ENCODE measurements at places on chromosomes 1 and 21.

DNA sequence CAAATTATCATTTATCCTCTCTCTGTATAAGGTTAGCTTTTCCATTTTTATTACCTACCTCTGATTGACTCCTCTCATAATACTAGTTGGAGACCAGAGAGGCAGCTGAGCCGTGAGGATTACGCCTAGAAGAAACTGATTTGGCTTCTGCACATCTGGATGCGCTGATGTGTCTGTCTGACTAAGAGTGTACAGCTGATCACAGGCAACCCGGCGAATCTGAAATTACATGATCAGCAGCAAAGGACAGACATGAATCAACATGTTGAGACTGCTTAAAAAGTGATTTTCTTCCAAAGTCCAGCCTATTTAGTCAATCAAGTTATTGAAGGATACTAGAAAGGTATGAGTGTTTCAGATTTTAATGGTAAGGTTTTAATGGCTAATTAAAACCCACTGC, 81.2 kb downstream of the PCSK9 start:
- no peak for DNase-seq

- no peak for DNase-seq
These were observed 217.9 kb upstream of the NRIP1 start for GRCh38 chr21:15282665-15283064.

GRCh38 chr1:77281491-77282186, at the start of gene AK5:
TSS of gene AK5 (plus strand) at chr1:77282019. CDS start at chr1:77282314, 295 bp downstream.
- DNase-seq, result peak; percentile 42

DNA sequence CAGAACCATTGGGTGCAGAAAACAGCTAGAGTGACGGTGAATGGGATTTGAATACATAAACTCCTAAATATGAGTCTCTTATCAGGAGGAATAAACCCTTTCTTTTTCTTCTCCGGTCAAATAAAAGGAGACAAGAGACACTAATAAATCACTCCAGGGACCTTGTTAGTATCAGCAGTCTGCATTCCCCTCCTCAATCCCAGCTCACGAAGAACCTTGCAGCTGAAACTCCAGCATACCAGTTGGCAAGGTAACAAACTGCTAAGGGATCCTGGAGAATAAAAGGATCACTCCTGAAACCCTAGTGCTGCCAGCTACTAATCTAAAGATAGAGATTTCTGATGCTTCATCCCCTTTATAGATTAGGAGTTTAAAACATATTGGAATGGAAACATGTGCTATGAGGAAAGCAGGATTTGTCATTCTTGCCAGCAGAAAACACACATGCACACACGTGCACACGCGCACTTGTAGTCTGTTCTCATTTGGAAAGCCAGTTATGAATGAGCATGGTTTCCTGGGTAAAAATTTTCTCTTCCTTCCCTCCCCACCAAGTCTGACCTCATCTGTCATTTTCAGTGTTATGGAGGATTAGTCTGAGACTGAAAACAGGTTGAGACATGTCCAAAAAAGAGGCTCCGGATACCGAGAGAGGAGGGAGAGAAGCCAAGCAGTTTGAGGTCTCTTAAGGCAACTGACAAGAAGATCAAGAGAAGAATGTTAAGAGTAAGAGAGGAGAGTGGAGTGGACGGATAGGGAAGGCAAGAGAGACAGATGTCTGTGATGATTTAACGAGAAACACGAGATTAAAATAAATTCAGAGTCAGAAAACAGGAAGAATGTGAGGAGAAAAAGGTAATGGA, 10.9 kb downstream of the IER5 start:
- DNase-seq, result no peak

GRCh38 chr1:113975211-113975895, 3.9 kb upstream of the OLFML3 start:
- DNase-seq, result no peak

- DNase-seq, result peak; percentile 37
These were observed 93.0 kb upstream of the TTC34 start for GRCh38 chr1:2894381-2895041.

GRCh38 chr21:46254208-46254975, 25.8 kb upstream of the LSS start:
- no peak for DNase-seq

DNA sequence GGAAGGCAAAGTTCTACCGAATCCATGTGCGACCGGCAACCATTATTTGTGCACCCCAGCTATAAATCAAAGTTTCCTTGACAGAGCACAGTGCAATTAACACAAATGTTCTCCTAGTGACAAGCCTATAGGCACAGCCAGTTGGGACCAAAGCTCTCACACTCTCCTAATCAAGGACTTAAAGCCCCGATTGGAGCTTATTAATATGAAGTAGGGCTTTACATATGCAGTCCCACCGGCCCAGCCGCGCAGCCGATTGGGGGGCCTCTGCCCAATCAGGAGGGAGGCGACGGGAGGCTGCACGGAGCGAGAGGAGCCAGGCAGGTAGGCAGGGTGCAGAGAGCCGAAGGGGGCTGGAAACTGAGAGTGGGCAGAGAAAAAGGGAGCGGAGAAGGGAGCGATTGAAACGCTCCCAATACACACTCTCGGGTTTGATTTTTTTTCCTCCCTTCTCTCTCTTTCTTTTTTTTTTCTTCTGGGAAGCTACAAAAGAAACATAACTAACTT, at the start of gene ESRRG:
ESRRG (minus strand) TSS at position 156 of the 507 bp plus-strand sequence; CDS start at position 26, 130 bp downstream.
- no peak for DNase-seq

DNA sequence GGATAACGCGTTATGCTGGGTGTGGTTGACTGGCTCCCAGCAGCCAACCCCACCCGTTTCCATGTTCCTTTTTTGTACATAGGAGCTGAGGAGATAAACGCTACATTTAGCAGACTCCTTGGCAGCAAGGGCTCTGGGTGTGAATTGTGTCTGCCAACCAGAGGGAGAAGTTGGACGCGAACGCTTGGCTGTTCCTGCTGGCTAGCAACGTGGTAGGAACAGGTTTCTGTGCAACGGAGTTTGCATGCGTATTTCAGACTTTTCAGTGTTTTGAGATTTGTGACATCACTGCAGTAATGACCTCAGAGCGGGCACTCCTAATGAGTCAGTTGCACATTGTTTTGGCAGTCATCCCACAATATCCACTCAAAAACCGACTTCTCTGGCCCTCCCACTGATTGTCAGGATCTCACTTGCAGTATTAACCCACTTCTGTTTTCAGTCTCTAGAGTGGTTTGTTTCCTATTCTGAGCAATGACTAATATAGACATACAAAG, 98.7 kb upstream of the RGS1 start:
- DNase-seq, result no peak

DNA sequence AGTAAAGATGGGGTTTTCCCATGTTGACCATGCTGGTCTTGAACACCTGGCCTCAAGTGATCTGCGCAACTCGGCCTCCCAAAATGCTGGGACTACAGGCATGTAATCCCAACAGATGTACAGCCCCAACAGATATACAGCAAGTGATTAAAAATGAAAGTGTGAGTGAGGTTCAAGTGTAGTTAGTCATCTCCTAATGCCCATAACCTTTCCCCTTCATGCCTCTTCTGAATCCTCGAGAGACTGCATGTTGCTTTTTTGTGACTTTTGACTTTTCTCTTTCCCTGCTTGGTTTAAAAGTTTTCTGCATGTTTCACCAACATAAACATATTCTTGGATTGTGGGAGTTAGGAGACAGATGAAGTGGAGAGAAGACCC, 31.2 kb downstream of the KCNK2 start:
- no peak for DNase-seq

GRCh38 chr1:210407207-210407886, 78.6 kb downstream of the HHAT start:
- peak; percentile 74 for DNase-seq

GRCh38 chr21:33019885-33020557, 5.7 kb upstream of the OLIG2 start:
- no peak for DNase-seq

DNA sequence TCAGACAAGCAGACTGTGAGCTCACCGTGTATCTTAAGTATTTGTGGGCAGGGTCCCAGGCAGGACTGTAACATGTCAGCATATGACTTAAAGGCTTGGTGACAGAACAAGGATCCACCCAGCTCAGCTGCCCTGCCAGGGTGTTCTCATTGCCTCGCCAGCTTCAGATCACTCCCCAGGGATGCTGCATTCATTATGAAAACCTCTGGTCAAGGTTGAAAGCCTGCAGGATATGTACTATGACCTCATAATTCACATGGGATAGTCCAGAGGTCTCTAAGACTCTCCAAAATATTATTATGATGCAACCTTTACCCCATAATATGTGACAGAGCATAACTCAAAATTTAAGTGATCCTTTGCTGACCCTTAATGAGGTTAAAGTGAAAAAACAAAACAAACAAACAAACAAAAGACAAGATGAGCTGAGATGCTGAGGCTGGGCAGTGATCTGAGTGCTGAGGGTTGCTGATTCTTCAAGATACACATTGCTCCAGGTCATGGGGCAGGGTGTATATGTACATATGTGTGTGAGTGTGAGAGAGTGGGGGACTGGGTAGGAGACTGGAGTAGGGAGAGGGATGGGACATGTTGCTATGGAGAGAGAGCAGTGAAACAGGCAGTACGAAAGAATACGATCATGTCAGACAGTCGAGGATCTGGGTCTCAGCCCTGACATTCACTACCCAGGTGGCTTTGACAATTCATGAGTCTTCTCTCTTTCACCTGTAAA, 98.8 kb upstream of the DUSP10 start:
- DNase-seq, result no peak

DNA sequence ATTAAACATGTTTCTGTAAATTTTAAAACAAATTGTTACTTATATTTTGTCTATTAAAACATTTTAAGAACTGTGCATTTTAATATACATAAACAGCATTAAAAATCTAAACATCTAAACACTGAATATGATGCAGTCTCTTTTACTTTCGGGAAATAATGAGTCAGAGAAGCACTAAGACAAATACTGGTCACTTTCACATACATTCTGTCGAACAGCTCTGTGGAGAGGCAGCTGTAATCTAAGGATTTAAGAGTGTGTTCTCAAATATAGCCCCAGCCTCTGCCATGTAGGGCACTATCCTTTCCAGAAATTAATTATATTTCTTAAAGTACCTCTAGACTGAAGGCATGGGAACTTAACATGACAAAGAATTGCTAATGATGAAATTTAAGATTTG, 89.6 kb upstream of the PTGFR start:
- no peak for DNase-seq

DNA sequence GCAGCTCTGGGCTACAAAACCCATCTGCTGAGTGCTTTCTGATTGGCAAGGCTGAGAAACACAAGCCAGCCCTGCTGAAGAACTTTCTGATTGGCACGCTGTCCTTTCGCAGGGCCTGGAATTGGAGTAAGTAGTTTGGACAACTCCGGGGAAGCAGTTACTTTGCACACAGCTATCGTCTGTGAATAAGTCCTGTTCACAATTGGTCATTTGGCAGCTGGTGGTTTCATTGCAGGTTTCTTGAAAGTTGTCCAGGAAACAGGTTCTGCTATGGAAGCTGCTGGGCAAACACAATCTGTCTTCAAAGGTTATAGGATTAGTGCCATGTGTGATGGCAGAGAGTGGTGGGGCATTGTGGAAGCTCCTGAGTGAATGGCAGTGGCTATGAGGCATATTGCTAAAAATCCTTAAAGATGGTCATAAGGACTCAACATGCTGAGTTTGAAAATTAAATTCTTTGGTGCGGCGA, at the start of gene KRTAP27-1:
KRTAP27-1 (minus strand) TSS at position 419 of the 469 bp plus-strand sequence; CDS start at position 393, 26 bp downstream.
- no peak for DNase-seq

DNA sequence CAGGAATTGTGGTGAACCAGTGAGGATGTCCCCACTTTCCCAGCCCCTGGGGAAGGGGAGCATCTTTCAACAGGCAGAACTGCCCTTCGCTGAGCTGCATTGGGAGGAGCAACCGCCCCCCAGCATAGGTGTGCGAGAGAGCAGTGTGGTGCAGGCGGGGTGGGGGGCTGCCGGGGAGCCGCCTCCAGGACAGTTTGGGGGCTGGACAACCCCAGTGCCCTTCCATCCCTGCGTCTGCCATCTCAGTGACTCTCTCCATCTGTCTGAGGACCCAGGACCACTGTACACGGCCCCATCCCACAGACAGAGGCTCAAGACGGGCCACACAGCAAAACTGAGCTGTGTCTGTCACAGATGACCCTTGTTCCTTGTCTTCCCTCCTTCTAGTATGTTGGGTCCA, 14.2 kb downstream of the PODN start:
- no peak for DNase-seq

GRCh38 chr1:10704368-10704882, 92.0 kb downstream of the CASZ1 start:
- DNase-seq, result no peak

DNA sequence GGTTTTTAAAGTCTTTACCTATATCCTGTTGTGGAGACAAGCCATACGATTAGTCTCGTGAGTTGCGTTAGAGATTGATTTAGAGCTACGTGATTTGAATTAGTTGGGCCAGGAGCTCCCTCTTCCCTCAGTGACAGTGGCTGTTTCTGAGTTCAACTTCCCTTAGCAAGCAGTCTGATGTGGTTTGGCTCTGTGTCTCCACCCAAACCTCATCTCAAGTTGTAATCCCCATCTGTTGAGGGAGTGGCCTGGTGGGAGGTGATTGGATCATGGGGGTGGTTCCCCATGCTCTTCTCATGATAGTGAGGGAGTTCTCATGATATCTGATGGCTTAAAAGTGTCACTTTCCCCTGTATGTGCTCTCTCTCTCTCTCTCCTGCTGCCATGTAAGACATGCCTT, 192.9 kb upstream of the PTGFR start:
- no peak for DNase-seq

DNA sequence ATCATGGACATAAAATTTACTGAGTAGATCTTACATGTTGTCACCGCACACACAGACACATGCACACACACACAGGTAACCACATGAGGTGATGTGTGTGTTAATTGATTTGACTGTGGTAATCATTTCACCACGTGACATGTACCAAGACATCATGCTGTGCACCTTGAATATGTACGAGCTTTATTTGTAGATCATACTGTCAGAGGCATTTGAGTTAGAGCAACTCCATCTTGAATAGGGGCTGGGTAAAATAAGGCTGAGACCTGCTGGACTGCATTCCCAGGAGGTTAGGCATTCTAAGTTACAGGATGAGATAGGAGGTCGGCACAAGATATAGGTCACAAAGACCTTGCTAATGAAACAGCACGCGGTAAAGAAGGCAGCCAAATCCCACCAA, 31.7 kb upstream of the TRIM17 start:
- DNase-seq, result no peak

DNA sequence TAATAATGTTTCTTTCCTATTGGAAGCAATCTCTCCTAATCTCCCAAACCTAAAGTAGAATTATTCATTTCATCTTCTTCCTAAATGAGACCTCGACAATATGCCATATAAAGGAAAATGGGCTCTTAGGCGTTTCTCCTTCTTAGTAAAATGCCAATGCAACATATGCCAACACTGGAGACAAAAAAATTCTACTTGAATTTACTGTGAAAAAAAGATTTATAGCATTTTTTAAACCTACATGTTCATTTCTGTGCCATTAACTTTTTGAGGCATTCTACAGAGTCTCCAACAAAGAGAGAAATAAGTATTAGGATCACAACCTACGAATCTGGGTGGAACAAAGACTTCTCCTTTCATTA, 1.3 kb downstream of the WDR47 start:
- DNase-seq, result no peak

Measured in activated CD4-positive, alpha-beta T cell treated with anti-CD3 and anti-CD28 coated beads, Interleukin-2, amount 50 U/mL, for 1 hour (primary cell).